Esophagus squamous epithelium (tissue), 5 donors: ENCODE measurements at places on chromosomes 2 and 18.

- DNase-seq, result no peak
These were observed 565.3 kb upstream of the ZNF804A start for GRCh38 chr2:184032983-184033382.

DNA sequence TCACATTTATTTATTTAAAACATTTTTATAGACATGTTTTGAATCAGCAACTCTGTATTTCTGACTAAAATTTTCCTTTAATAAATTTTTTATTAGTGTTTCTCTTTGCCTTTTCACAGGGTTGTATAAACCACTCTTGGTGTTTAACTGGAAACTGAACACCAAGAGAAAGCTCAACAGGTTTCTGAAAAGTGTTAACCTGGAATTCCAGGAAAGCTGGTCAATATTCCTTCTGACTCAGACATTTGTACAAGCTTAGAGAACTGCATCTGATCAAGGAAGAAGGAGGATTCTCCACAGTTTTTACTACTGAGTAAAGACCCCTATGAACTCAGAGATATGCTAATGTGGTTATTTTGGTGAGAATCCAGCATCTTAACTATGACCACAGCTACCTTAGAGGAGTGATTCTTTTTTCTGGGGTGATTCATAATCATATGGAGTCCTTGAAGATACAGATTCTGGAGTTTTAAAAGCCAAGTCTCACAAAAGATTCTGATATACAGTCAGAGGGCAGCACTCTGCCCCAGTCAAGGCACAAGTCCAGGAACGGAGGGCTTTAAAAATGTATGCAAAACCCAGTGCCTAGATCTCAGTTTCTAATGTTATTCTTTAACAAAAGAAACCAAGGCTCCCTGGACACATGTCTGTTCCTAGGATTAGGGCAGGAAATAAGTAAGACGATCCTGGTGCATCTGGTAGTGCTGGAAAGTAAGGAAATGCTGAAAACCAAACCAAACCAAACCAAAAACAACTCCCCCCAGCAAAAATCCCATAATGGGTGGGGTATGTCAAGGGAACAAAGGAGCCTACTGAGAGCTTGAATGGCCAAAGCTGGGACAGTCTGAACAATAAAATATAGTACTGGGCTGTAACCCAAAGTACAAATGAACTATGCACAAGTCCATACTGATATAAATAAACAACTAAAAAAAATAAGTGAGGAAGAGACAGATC lies 85.1 kb upstream of the FZD5 start:
- DNase-seq, result no peak

- no peak for DNase-seq
These were observed 359.3 kb downstream of the IRS1 start for GRCh38 chr2:226440127-226440918.

- DNase-seq, result no peak
These were observed 4.5 kb downstream of the SLC23A3 start for GRCh38 chr2:219165058-219165911.

DNA sequence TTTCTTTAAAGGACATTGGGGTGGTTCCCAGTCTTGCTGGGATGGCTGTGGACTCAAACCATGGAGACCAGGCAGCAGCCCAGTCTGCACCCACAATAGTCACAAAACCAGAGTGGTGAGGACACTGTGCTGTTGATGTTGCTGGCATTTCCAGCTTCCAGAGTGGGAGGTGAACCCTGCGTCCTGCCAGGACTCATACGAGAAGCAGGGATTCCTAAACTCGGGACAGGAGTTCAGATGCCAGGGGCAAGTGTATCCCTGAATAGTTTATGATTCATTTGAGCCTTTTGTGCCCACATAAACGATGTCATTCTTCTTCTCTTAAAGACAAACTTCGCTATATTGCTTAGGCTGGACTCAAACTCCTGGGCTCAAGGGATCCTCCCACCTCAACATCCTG lies 62.8 kb downstream of the TCF7L1 start:
- no peak for DNase-seq

DNA sequence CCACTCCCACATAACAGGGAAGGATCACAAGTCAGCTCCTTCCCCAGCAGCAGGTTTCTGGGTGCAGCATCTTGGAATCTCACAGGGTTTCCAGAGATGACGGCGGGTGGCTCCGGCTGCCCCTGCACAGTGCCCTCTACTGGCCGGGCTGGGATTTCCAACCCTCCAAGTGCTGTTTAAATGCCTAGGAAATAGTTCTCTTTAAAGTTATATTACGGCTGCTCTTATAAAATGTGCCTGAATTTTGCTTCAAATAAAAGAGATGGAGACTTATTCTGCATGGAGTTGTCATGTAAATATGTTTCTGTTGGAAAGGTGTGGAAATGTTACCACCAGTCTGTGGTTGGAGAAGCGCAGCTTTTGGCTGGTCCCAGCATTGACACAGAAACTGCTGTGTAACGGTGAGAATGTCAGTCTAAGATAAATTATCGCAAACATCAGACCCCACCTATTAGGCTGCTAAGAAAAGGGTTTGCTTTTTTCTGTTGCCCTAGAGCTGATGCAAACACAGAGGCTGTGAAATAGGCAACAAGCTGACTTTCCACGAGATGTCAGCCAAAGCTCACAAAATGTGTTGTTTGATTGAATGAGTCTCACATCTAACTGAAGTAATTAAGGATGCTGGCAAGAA lies 3.3 kb upstream of the HJURP start:
- no peak for DNase-seq

- no peak for DNase-seq
These were observed 683 bp upstream of the DNAJC27 start for GRCh38 chr2:24972315-24972961.

DNA sequence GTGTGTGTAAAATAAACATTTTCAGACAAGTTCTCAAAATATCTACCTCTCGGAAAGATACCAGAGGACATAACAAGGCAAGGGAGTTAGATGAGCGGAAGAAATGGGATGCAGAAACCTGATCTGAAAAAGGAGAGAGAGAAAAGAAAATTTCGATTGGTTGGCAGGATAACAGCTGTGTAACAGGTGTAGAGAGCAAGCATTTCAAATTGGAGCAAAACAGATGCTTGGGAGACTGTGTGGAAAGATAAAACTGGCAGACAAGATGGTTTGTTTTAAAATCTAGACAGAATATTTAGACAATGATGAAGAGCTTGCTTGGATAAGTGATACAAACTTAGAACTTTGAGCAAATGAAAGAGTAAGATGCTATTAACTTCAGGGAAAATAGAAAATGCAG lies 20.2 kb downstream of the CHST9 start:
- DNase-seq, result no peak

DNA sequence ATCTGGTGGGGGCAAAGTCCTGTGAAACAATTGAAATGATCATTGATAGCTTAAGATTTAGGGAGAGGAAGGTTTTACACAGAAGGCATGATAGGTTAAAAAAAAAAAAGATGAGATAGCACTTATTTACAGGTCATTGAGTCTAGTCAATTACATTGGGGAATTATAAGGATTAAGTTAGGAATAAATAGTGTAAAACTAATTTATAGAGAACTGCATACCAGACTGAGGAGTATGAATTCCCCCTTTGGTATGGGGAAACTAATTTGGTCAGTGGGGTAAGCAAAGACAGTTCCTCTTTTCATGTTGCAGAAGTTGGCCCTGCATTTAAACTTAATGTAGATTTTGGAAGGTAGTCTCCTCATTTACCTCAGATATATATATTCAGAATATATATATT lies 10.8 kb downstream of the GLS start:
- DNase-seq, result no peak

- no peak for DNase-seq
These were observed 104.6 kb downstream of the SP3 start for GRCh38 chr2:173860566-173860965.

GRCh38 chr2:57182916-57183315 lies 863.7 kb upstream of the VRK2 start:
- DNase-seq, result no peak

DNA sequence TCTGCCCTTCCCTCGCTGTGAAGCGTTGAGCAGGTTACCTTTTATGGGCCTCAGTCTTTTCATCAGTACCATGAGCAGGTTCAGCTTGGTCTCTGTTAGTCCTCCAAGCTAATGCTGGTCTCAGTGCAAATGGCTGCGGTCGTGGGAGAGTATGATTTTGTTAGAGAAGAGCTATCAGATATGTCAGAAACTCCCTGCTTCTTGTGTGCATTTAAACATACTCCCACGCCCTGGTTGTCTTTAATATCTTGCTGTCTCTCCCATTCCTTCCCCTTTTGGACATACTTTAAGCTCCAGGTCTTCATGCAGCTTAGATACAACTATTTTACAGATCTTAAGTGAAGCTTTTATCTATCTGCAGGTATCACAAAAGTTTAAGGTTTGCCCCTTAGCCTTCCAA lies 62.9 kb downstream of the EFR3B start:
- DNase-seq, result no peak

- no peak for DNase-seq
These were observed 66.5 kb upstream of the ACKR3 start for GRCh38 chr2:236503100-236503499.

GRCh38 chr2:203453858-203454451 lies 81.1 kb downstream of the RAPH1 start:
- DNase-seq, result no peak

- no peak for DNase-seq
These were observed 16.3 kb downstream of the CAPG start for GRCh38 chr2:85393836-85394235.

GRCh38 chr2:16330982-16331381 lies 334.7 kb downstream of the CYRIA start:
- no peak for DNase-seq

GRCh38 chr2:135773917-135774316 lies 32.3 kb downstream of the UBXN4 start:
- DNase-seq, result no peak

DNA sequence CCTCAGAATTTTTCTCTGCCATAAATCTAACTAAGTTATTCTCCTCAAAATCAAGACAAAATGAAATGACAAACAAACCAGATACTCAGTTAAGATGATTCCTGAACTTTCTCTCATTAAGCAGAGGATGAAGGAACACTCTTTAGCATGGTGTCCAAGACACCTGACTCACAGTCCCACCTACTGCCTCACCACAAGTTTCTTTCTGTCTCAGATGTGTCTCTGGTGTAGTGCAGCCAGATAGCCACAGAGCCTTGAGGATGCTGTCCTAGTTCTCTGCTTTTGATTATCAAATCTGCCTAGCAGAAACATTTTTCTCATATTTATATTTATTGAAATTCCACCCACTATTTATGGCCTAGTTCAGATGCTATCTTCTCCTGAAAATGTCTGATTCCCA lies 103.6 kb upstream of the TMEM200C start:
- no peak for DNase-seq

DNA sequence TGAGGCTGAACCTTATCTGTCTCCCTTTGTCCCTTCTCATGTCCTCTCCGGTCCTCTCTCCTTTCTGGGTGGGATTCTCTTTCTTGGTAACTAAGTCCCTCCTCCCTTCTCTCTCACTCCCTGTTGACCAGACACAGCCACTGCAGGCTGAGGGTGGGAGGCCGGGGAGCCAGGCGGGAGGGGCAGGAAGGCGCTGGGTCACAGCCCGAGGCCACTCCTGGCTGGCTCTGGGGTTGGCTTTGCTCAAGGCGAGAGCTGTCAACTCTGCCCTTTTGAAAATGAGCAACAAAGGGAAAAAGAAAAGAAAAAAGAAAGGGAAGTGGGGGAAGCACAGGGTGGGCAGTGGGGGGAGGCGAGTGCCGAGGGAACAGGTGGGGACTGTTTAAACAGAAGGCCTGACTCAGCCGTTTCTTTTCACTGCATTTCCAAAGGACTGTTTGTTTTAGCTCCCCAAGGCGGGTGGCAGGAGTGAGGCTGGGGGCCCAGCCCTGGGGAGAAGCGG lies 70.5 kb upstream of the IGFBP5 start:
- DNase-seq, result no peak

GRCh38 chr18:52715991-52716390 lies 376.0 kb downstream of the DCC start:
- DNase-seq, result no peak

GRCh38 chr2:109128616-109129355 lies at the start of gene SH3RF3:
Gene SH3RF3, plus strand, starts transcription at chr2:109129205.
- DNase-seq, result no peak

- DNase-seq, result no peak
These were observed 23.2 kb upstream of the ZNF516 start for GRCh38 chr18:76518123-76518859.

DNA sequence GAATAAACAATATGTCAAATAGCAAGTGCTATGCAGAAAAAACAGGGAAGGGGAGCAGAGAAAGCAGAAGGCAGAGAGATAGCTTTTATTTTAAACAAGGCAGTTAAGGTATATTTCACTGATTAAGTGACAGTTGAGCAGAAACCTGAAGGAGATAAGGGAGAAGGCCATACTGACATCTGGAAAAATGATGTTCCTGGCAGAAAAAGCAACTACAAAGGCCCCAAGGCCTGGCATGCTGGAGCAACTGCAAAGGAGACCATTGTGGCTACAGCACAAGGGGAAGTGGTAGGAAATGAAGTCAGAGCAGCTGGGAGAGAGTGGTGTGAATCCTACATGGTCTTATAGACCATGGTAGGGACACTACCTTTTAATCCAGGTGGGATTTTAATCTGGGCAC lies 8.9 kb upstream of the PCBP1 start:
- no peak for DNase-seq

DNA sequence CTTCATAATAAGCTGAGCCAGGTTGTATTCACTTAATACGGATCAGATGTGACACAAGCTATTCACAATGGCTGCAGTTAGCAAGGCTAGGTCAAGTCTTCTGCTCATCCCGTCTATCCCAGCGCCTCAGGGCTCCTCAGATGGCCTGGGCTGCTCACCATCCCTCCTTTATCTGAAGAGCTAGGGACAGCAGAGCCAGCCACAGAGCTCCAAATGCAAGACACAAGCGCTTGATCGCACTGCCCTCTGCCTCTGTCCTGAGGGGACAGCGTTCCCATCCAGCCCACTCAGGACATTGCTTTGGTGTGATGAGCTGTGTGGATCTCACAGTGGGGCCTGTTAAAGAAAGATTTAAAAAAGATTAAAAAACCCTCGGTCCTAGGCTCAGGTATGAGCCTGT lies 254.4 kb upstream of the HS6ST1 start:
- DNase-seq, result no peak

DNA sequence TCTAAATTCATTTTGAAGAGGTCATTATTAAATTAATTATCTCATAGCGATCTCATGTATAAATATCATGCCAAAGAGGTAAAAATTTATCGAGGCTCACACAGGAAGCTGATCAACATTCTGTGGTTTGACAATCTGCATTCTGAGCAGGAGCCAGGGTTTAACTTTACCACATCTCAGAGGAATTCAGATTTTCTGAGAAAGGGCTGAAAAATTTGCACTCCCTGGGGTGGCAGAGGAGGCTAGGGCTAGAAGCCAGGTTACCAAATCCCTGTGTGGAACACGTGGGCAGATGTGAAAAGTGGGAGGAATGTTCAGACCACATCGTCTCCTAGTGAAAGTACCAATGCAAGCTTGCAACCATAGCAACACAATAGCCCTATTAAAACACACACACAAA lies 63.5 kb upstream of the CTLA4 start:
- no peak for DNase-seq

- no peak for DNase-seq
These were observed 4.5 kb upstream of the MAP3K2 start for GRCh38 chr2:127392133-127392827.
